ENCODE measurements at places on chromosomes 11 and 22.

DNA sequence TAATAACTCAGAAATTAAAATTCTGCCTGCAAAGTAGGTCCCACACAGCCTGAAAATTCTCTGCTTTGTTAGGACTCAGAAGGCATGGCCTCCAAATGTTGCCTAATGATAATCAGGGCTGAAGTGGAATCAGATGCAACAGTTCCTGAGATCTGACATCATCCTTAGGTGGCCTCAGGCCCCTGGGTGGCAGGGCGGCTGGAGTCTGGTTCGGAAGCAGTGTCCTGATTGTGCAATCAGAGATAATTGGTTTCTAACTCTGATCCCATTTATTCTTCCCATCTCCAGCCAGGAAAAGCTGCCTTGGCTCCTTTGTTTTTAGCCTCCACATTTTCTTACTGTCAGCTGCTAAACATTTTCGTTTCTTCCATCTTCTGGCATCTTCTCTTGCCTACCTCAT is 399.3 kb downstream of the OPCML start:
- DNase-seq, result no peak

DNA sequence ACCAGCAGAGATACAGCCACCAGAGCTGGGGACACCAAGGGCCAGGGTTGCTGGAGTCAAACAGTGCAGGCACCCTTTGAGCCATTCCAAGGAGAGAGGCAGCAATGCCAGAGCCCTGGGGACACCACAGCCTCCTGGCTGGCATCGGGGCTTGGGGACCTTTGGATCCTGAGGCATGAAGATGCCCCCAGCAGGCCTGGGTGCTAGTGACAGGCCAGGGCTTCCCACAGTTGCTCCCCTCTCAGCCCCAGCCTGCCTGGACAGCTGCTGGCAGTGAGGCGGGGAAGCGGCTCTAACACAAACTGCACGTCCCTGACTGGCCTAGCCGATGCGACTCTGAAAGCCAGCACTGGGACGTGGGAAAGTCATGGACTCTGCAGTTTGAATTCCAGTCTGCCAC is 2.7 kb downstream of the CD5 start:
- no peak for DNase-seq

DNA sequence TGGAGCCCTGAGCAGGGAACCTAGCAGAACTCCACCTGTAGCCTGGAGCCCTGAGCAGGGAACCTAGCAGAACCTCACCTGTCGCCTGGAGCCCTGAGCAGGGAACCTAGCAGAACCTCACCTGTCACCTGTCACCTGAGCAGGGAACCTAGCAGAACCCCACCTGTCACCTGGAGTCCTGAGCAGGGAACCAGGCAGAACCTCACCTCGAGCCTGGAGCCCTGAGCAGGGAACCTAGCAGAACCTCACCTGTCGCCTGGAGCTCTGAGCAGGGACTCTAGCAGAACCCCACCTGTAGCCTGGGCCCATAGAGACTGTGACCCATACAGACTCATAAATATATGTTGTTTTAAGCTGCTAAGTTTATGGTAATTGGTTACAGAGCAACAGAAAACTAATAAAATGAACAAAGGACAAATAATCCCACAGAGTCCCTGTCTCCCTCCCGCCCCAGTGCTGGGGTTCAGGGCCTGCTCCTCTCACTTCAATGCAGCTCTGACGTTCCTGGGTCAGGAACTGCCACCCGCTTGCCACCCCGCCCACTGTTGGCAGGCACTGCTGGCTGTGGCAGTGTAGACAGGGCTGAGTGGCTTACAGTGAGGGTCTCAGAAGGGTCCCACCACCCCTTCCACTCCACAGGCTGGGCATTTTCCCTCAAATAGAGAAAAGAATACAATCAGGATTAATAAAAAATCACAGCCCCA is 259.1 kb downstream of the TBC1D22A start:
- DNase-seq, result no peak

DNA sequence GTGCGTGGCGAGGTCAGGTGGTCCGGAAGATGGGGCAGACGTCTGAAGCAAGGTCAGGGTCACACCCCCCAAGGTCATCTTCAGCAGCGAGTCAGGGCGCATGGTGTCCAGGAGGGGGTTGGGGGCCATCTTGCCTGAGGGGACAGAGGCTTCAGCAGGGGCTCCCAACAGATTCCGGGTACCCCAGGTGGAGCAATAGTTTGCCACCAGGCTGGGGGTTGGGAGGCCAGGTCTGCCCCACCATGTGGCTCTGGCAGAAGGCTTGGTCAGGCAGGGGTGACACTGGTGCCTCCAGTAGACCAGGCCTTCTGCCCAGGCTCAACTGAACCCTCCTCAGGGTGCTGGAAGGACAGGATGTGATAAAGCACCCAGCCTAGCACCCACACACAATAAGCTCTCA is 5.9 kb downstream of the ATG2A start:
- no peak for DNase-seq

DNA sequence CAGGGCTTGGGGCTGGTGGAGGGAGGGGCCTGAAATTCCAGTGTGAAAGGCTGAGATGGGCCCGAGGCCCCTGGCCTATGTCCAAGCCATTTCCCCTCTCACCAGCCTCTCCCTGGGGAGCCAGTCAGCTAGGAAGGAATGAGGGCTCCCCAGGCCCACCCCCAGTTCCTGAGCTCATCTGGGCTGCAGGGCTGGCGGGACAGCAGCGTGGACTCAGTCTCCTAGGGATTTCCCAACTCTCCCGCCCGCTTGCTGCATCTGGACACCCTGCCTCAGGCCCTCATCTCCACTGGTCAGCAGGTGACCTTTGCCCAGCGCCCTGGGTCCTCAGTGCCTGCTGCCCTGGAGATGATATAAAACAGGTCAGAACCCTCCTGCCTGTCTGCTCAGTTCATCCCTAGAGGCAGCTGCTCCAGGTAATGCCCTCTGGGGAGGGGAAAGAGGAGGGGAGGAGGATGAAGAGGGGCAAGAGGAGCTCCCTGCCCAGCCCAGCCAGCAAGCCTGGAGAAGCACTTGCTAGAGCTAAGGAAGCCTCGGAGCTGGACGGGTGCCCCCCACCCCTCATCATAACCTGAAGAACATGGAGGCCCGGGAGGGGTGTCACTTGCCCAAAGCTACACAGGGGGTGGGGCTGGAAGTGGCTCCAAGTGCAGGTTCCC is at the start of gene APOC3:
TSS of gene APOC3 (plus strand) at position 383 of the 659 bp plus-strand sequence. CDS start 676 bp downstream, outside the sequence.
- DNase-seq, result no peak

Data from GM04504 (cell line).